Renal pelvis (tissue), 12 donors: ENCODE measurements at places on chromosomes 5 and 9.
A peak's percentile ranks its signal among the peaks of the same experiment; 100 is the strongest.

DNA sequence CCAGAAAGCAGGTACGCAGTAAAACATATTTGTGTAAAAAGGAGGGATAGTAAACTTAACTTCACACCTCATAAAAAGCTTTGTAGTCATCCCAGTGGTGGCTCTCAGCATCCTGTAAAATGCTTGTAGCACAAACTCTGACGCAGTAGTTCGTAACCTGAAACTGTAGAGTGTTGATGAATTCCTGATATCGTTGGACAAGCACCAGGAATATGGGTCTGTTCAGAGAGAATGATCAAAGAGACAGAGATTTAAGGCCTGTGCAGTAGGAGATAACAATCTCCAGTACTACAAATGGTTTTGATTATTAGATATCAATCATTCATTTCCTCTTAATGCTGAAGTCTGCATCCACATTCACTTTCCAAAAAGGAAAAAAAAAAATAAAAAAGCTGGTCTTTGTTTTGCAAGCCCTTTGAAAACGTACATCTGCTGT is 148.5 kb downstream of the KIAA0825 start:
- peak; percentile 58 for DNase-seq

DNA sequence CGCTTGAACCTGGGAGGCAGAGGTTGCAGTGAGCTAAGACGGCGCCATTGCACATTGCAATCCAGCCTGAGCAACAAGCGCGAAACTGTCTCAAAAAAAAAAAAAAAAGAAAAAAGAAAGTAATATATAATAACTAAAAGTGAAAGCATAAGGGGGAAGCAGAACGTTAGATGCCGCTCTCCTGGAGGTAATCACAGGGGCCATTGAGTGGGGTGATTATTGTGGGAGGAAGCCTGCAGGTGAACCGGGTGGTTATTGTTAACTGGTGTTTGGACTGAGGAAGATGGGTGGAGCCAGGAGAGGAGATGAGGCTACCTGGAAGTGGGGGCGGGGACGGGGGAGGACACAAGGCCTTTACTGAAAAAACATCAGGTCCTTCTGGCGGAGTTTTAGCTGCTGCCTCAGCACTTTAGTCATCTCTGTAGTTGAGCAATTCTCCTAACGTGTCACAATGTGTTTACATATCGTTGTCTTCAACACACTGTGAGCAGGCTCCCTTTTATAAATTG is 5.3 kb upstream of the TJP2 start:
- no peak for DNase-seq

GRCh38 chr9:13716090-13716489 is 436.6 kb upstream of the MPDZ start:
- DNase-seq, result no peak

GRCh38 chr5:56681346-56681745 is 134.0 kb upstream of the MAP3K1 start:
- DNase-seq, result no peak

DNA sequence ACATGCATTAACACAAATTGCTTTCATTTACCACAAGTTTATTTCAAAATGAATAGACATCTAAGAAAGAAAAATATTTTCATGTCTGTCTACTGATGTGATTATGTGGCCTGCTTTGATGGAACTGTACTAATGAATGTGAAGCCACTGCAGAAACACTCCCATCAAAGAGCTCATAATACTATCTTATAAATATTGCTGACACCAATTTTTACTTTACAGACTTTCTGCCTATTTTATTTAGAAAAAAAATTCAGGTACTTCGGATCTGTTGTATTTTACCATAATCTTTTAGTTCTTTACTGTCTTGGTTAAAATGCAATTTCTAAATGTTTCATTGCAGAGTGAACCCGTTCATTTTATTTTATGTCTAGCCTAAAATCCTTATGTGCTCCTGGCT is 281.9 kb downstream of the ICE1 start:
- no peak for DNase-seq

- no peak for DNase-seq
Observed at GRCh38 chr5:156420665-156421064, 93.7 kb downstream of the SGCD start.

DNA sequence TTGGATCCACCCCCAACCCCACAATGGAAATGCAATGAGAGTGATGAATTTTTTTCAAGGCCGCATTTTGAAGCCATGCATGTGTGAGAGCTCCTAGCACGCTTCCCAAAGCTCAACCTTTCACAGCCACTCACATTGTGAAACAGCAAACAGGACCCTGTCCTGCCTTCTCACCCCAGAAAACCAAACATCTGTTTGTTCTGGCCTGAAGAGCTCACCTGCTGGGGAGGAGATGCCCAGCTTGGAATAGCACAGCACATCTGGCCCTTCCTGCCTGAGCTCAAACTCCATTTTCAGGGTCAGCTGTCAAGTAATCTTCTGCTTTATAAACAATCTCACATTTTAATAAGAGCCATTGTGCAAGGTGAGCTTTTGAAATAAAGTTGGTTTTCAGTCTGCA is 54.8 kb downstream of the SAXO1 start:
- no peak for DNase-seq

GRCh38 chr9:82668689-82669199 is 394.2 kb downstream of the RASEF start:
- no peak for DNase-seq

GRCh38 chr5:102863058-102863457 is 108.0 kb downstream of the PAM start:
- DNase-seq, result no peak

DNA sequence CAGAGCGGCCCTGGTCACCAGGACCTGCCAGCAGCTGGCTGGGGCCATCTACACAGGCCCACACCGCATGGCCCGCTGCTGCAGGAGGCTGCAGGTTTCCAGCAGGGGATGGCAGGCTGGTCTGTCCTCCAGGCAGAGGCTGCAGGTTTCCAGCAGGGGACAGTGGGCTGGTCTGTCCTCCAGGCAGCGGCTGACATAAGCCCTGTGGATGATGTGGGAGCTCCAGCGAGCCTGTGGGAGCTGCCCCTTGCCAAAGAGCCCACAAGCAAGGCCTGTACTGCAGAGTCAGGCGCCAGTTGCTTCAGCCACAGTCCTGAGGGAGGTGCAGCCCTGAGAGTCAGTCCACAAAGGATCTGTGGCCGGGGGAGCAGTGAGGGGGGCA is 18.5 kb downstream of the TPPP start:
- DNase-seq, result no peak

DNA sequence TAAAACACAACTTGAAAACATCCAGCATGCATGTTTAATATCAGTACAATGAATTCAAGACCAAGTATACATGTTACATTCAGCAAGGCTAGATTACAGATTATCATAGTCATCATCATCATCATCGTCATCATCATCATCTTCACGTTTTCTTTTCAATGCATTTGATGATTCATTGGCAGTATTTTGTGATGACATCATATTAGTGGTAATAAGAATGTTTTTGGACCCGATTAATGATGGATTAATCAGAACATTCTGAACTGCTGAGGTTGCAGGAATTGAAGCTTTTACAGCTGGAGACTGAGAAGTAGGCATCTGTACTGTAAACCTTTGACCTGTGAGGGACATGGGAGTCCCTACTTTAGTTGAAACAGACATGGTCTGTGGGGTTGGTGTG is 4.5 kb downstream of the AK6 start:
- no peak for DNase-seq

GRCh38 chr9:116288658-116289057 is 135.1 kb downstream of the PAPPA start:
- no peak for DNase-seq

GRCh38 chr5:56677690-56678305 is 137.6 kb upstream of the MAP3K1 start:
- DNase-seq, result no peak

GRCh38 chr9:19085295-19085694 is 17.4 kb downstream of the HAUS6 start:
- no peak for DNase-seq

DNA sequence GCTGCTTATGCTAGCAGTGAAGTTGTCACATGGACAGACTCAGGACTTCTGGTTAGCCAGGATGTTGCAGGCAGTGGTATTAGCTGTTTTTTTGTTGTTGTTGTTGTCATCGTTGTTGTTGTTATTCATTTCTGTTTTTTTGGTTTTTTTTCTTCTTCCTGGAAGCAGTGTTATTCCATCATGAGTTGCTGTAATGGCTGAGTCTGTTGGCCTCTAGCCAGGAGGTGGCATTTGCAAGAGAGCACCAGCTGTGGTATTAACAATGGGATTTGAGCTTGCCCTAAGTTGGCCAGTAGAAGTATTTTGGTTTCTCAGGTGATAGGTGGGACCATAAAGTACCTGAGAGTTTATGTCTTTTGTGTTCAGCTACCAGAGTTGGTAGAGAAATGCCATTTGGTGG is 561.1 kb downstream of the KCTD16 start:
- no peak for DNase-seq

DNA sequence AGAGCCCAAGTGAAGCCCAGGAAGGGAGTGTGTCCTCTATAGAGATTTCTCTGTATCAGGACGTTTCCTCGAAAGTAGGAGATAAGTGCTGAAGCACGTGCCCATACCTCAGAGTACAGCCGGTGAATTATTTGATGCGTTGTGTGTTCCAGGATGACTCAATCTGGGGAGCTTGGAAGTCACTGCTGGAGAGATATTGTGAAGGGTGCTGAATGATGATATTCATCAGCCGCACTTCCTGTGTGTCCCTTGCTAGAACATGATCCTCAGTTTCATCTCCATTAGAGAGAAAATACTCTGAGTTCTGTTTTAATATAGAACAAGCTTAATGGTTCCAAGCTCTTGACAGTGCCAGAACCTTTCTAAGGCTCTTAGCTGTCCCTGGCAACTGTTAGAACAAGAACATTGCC is 402.3 kb upstream of the ADAMTSL1 start:
- no peak for DNase-seq

GRCh38 chr9:83691492-83691891 is 16.3 kb downstream of the UBQLN1 start:
- DNase-seq, result no peak

GRCh38 chr9:119302988-119303698 is 66.1 kb downstream of the BRINP1 start:
- no peak for DNase-seq

DNA sequence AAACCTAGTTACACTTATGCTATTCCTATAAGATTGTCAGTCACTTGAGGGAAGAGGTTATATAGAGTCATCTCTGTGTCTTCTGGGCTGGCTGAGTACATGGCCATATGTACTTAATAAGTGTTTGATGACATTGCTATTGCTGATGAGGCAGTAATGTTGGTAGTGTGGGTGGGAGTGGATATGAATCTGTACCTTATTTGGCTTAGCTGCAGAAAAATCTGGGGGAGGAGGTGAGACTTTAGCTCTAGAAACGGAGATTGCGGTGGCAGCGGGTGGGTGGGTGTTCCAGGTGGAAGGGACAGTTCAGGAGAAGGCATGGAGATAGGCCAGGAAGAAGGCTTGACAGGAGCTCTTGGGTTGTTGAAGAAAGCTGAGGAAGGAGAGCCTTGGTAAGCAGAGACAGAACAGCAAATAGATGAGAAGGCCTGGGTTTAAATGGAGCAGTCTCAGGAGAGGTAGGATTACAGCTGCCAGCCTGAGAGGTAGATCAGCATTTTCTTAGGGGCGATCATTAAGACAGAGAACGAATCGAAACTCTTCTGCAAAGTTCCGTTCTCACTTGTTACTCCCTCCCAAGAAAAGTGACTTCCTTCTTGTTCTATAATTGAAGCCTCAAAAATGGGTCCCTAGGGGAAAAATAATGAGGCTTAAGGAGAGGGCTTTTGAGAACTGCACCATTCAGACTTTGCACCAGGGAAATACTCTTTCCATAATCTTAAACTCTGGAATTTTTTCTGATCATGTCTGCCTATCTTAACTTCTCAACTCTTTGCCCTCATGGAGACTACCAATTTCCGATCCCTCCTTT is 160.5 kb downstream of the UNC13B start:
- no peak for DNase-seq

- no peak for DNase-seq
Observed at GRCh38 chr5:38414348-38414747, 142.1 kb downstream of the LIFR start.

GRCh38 chr5:41335596-41336181 is 122.4 kb upstream of the C6 start:
- DNase-seq, result no peak
